ENCODE measurements at places on chromosomes 6 and 20. TPM values are rescaled to one million over a fixed set of nuclear protein-coding genes. Genes with fewer than 3 reads are reported as not detected.

MOXD1 gene
- 8.4 TPM for total RNA-seq

DNA sequence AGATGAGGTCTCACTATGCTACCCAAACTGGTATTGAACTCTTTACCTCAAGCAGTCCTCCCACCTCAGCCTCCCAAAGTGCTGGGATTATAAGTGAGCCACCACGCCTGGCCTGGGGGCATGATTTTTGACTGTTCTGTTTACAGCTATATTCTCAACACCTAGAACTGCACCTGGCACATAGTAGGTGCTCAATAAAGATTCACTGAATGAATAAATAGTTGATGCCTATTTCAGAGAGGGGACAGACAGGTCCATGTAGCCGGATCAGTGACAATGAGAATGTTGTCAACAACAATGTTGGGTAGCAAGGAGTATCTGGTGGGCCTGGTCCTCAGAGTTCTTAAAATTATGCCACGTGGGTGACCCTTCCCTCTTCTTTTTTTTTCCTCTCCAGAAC lies 8.9 kb downstream of the TRAF3IP2 start:
- DNase-seq: no peak

DNA sequence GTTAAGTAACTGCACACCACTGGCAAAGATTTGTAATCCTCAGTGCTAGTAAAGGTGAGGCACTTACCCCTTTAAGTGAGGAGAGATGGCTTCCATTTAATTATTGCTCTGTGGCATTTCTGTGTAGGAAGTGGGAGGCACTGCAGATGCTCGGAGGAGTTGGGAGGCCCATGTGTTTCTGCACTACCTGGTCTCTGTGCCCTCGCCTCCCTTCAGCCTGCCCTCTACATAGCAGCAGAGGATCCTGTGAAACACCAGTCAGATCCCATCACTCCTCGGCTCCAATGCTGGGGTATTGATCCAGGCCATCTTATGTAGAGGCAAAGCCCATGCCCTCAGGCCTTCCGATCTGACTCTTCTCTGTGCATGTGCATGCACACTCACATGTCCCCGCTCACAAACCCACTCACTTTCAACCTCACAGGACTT lies 67.0 kb downstream of the SLX4IP start:
- DNase-seq: no peak

CFAP61 gene
- not detected for total RNA-seq

DNA sequence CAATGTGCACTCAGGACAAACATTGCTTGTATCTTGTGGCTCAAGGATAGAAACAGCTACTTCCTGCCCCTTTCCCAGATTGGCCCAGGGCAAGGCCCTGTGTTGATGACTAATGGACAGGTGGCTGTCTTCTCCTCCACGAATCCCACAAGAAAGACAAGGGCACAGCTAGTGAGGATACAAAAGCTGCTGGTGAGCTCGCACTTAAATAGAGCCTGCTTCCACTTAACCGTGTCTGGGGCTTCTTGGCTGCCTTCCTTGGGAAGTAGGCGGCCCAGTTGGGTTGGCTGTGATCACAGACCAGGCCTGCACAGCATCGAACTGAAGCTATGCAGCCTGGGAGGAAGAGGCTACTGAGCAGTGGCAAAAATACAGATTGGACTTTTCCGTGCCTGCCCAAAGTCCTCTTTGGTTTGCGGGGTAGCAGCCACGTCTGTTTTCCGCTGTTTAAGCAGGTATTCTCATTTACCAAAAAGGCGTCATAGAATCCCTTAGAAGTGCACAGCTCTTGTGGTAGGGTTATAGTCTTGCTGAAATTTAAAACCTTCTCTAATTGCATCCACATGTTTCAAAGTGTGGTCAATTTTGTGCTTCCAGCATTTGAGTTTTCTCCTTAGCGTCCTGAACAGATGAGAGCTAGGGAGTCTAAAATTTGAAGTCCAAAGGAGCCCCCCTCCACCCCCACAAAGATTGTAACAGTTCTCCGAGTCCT lies 23.0 kb upstream of the NAA20 start:
- DNase-seq: no peak
